Activated naive CD8-positive, alpha-beta T cell treated with anti-CD3 and anti-CD28 coated beads for 36 hours (primary cell): ENCODE measurements at places on chromosomes 1 and 21. TPM values are rescaled to one million over a fixed set of nuclear protein-coding genes. Genes with fewer than 3 reads are reported as not detected.

The TRMT13 gene
- 19.6 TPM for total RNA-seq

GRCh38 chr1:203135636-203136305 lies 8.2 kb downstream of the ADORA1 start:
- H3K36me3 ChIP-seq: no peaks in the 10 kb centered on the region
- no peak for DNase-seq
- H3K27ac ChIP-seq: no peak overlapping the region

DNA sequence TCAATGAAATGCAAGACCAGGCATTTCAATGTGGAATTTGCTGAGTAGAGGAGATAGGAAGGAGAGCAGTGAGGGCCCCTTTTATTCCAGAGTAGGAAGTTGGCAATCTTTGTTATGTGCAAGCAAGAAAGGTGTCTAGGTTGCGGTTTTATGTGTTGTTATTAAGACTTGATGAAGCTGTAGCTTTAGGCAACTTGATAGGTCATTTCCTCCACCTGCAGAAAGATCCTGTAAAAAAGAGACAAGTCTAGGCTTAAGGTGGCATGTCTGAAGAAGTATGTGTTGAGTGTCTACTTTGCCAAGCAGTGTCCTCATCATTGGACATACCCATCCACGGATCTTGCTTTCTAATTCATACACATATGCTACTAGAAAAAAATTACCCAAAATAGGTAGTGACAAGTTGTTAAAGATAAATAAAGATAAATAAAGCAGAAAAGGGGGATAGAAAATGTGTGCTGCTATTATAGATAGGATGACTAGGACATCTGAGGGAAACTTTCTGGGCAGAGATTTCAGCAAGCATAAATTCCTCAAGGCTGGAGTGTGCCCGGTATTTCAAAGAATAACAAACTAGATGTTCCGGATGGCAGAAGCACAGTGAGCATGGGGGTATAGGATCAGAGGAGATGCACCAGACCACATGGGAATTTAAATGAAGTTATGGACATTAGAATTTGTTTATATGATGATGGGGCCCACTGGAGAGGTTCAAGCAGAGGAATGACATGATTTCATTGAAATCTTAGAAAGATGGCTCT lies 335.0 kb downstream of the TGFB2 start:
- DNase-seq: no peak
- no peak overlapping the region for H3K27ac ChIP-seq
- H3K4me1 ChIP-seq: no peaks in the 10 kb centered on the region
- H3K36me3 ChIP-seq: no peaks in the 10 kb centered on the region
- H3K27me3 ChIP-seq: no peaks in the 10 kb centered on the region

The BTF3L4 gene
- total RNA-seq: 40.2 TPM

- DNase-seq: no peak
- no peak overlapping the region for H3K27ac ChIP-seq
- no peaks in the 10 kb centered on the region for H3K36me3 ChIP-seq
- peaks cover 7% of the 10 kb centered on the region for H3K27me3 ChIP-seq
- H3K4me1 ChIP-seq: no peaks in the 10 kb centered on the region
These were observed 66.5 kb upstream of the CAMK1G start for GRCh38 chr1:209516771-209517680.

- H3K4me1 ChIP-seq: peaks cover 53% of the 10 kb centered on the region
- no peaks in the 10 kb centered on the region for H3K27me3 ChIP-seq
- peaks cover 56% of the 10 kb centered on the region for H3K36me3 ChIP-seq
- DNase-seq: no peak
These were observed 33.5 kb upstream of the PIGV start for GRCh38 chr1:26754086-26754874.

DNA sequence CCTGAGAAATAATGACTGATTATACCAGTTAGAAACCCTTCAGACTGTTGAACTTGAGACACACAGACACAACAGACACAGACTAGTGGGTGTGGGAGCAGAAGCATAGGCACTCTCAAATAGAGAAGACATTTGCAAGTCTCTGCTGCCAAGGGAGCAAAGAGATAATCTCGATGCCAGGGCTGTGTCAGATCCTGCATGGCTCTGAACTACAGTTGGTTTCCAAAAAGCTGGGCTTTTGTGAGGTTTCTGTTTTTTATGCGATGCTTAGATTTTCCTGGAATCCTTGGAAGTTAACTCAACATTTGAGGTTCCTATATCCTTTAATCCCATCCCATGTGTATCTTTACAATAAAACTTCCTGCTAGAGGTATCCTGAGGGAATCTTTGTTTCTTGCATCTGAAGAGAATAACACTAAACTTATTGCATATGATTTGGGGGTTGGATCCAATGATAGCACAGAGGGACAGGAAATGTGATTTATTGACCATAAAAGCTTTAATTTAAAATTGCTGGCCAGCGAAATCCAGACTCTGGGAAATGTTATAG lies 236.4 kb downstream of the SPATA17 start:
- H3K36me3 ChIP-seq: no peaks in the 10 kb centered on the region
- DNase-seq: no peak
- H3K27ac ChIP-seq: no peak overlapping the region
- no peaks in the 10 kb centered on the region for H3K4me1 ChIP-seq
- no peaks in the 10 kb centered on the region for H3K27me3 ChIP-seq

The SELENON gene
- 15.6 TPM for total RNA-seq

GRCh38 chr1:32263744-32264143 lies 12.7 kb downstream of the LCK start:
- H3K4me3 ChIP-seq: peak overlapping the region; percentile 13
- no peaks in the 10 kb centered on the region for H3K27me3 ChIP-seq
- H3K36me3 ChIP-seq: peaks cover 38% of the 10 kb centered on the region
- H3K27ac ChIP-seq: peak overlapping the region; percentile 81

The NVL gene
- 41.6 TPM for total RNA-seq

- H3K27ac ChIP-seq: no peak overlapping the region
- no peaks in the 10 kb centered on the region for H3K27me3 ChIP-seq
These were observed 17.3 kb downstream of the PDC start for GRCh38 chr1:186443638-186444037.

The THAP3 gene
- total RNA-seq: 16.4 TPM

GRCh38 chr1:50333595-50333974 lies 89.7 kb downstream of the DMRTA2 start:
- peaks cover 65% of the 10 kb centered on the region for H3K27me3 ChIP-seq
- no peaks in the 10 kb centered on the region for H3K36me3 ChIP-seq
- peak overlapping the region; percentile 4 for H3K4me3 ChIP-seq
- H3K4me1 ChIP-seq: peaks cover 4% of the 10 kb centered on the region
- H3K27ac ChIP-seq: no peak overlapping the region

DNA sequence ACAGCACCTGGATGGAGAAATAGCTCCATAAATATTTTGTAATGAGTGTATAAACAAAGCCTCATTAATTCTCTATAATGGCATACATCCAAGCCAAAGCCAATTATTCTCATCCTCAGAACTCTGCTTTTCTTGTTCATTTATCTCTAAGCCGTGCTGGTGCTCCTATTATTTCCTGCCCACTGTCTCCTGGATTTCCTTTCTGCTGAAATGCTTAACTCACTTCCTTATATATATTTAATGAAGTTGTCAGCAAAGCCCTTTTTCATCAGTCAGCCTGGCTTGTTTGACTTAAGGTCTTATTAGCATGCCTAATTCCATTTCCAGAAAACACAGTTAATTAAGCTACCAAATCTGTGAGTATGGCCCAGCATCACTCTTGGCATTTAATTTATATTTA lies 93.4 kb downstream of the SLC25A24 start:
- H3K27ac ChIP-seq: no peak overlapping the region
- no peaks in the 10 kb centered on the region for H3K27me3 ChIP-seq
- no peaks in the 10 kb centered on the region for H3K36me3 ChIP-seq

The AUNIP gene
- 15.1 TPM for total RNA-seq

GRCh38 chr1:202553560-202554038 lies 156.7 kb downstream of the SYT2 start:
- H3K4me3 ChIP-seq: no peak overlapping the region
- H3K27me3 ChIP-seq: no peaks in the 10 kb centered on the region
- no peaks in the 10 kb centered on the region for H3K36me3 ChIP-seq
- peaks cover 5% of the 10 kb centered on the region for H3K4me1 ChIP-seq
- DNase-seq: no peak

- peak overlapping the region; percentile 89 for H3K4me3 ChIP-seq
- peak overlapping the region; percentile 85 for H3K27ac ChIP-seq
- H3K36me3 ChIP-seq: peaks cover 28% of the 10 kb centered on the region
- H3K4me1 ChIP-seq: peaks cover 29% of the 10 kb centered on the region
- no peaks in the 10 kb centered on the region for H3K27me3 ChIP-seq
These were observed 694 bp downstream of the TMEM167B start for GRCh38 chr1:109091078-109091838.

- no peak for DNase-seq
- H3K4me3 ChIP-seq: no peak overlapping the region
- H3K36me3 ChIP-seq: no peaks in the 10 kb centered on the region
These were observed 39.3 kb downstream of the HMGB4 start for GRCh38 chr1:33903210-33903589.

The FCRLA gene
- total RNA-seq: 0.35 TPM

- no peak overlapping the region for H3K4me3 ChIP-seq
- no peaks in the 10 kb centered on the region for H3K36me3 ChIP-seq
- DNase-seq: no peak
- no peaks in the 10 kb centered on the region for H3K4me1 ChIP-seq
- no peaks in the 10 kb centered on the region for H3K27me3 ChIP-seq
These were observed 60.1 kb upstream of the ASB17 start for GRCh38 chr1:75992312-75992711.

GRCh38 chr1:39525366-39526165 lies 34.1 kb downstream of the BMP8A start:
- peaks cover 2% of the 10 kb centered on the region for H3K36me3 ChIP-seq
- H3K4me3 ChIP-seq: no peak overlapping the region
- peaks cover 8% of the 10 kb centered on the region for H3K4me1 ChIP-seq
- no peak overlapping the region for H3K27ac ChIP-seq
- DNase-seq: peak; percentile 53

The HEYL gene
- 0.26 TPM for total RNA-seq

DNA sequence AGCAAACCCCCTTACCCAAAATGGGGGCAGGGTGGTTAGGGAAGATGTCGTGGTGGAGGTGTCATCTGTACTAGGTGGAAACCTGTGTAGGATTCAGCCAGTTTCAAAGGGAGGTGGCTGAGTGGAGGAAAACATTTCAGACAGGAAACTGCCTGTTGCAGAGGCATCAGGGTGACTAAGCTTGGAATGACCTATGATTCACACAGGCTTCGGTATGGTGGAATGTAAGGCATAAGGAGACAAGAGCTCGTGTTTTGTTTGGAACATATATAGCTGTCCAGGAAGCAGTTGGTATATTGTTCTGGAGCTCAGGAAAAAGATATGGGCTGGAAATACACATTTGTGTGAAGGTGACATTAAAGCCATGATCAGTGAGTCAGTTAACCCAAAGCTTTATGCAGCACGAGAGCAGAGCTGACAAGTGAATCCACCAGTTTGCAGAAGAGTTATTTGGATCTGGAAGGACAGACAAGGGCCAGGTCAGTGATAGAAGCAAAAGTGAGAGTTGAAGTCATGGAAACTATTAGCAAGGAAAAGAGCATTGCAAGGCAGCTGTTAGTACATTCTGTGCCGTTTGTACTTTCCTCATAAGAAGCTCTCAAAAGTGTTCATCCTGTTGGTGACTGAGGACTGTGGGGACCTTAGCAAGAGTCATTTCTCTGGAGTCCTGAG lies 12.2 kb downstream of the UTP25 start:
- peak; percentile 11 for DNase-seq
- peaks cover 40% of the 10 kb centered on the region for H3K4me1 ChIP-seq
- H3K27ac ChIP-seq: peak overlapping the region; percentile 85
- no peaks in the 10 kb centered on the region for H3K27me3 ChIP-seq
- H3K36me3 ChIP-seq: peaks cover 52% of the 10 kb centered on the region
- H3K4me3 ChIP-seq: peak overlapping the region; percentile 15

DNA sequence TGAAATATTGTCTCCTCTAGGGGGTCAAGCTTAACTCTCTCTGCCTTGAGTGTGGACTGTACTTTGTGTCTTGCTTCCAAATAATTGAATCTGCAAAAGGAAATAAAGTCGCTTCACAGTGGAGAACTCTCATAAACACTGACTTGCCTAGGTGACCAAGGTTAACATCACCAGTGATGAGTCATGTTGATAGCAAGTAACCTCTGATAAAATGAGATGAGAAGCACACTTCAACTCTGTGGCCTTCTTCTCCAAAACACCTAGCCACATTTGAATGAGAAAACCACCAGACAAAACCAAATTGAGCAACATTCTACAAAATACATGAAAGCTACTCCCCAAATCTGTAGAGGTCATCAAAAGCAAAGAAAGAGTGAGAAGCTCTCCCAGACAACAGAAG lies 37.6 kb downstream of the PDE4B start:
- no peaks in the 10 kb centered on the region for H3K36me3 ChIP-seq
- peaks cover 4% of the 10 kb centered on the region for H3K4me1 ChIP-seq
- no peak for DNase-seq
- peaks cover 33% of the 10 kb centered on the region for H3K27me3 ChIP-seq

DNA sequence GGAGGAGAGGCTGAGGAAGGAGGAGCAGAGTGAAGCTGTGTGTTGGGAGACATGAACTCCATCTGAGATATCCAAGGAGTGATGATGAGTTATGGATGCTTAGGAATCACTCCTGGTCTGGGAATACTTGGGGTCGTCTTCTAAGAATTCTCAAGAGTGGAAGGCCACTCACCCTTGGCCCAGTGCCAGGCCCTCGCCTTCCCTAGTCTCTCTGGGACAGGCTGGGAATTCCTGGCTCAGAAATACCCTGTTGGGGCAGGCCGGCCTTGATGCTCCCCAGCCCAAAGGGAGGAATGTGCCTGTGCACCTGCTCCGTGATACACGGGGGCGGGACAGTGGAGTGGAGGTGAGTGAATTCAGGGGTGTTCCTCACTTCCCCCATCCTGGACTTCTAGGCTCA lies 12.6 kb upstream of the LMNA start:
- H3K27me3 ChIP-seq: peaks cover 21% of the 10 kb centered on the region
- no peak overlapping the region for H3K4me3 ChIP-seq
- no peaks in the 10 kb centered on the region for H3K36me3 ChIP-seq
- DNase-seq: no peak
- H3K4me1 ChIP-seq: peaks cover 71% of the 10 kb centered on the region

- DNase-seq: no peak
- no peaks in the 10 kb centered on the region for H3K4me1 ChIP-seq
- no peaks in the 10 kb centered on the region for H3K27me3 ChIP-seq
- no peak overlapping the region for H3K4me3 ChIP-seq
- H3K27ac ChIP-seq: no peak overlapping the region
These were observed 430.1 kb upstream of the ESRRG start for GRCh38 chr1:217153361-217153760.
